ENCODE measurements at places on chromosomes 12 and 14. TPM values are rescaled to one million over a fixed set of nuclear protein-coding genes. Genes with fewer than 3 reads are reported as not detected.

The TPPP2 gene
- not detected for total RNA-seq

The POTEG gene
- not detected for total RNA-seq

The TMEM119 gene
- 0.48 TPM for total RNA-seq

The CLECL1 gene
- total RNA-seq: not detected

The MAPKAPK5 gene
- total RNA-seq: 81.0 TPM

The GIT2 gene
- total RNA-seq: 24.3 TPM

The ZDHHC22 gene
- total RNA-seq: 0.12 TPM

The SEC23A gene
- 115 TPM for total RNA-seq

The EPYC gene
- not detected for total RNA-seq

The IFT43 gene
- 56.8 TPM for total RNA-seq

The MANSC4 gene
- not detected for total RNA-seq

The TGM1 gene
- total RNA-seq: 0.35 TPM

The SMIM41 gene
- total RNA-seq: not detected

The MIP gene
- not detected for total RNA-seq

The ANO2 gene
- 0.63 TPM for total RNA-seq

The TRIM9 gene
- total RNA-seq: 2.9 TPM

The TMPRSS12 gene
- not detected for total RNA-seq

The CLEC7A gene
- total RNA-seq: not detected

The THAP2 gene
- total RNA-seq: 6.2 TPM

The PPTC7 gene
- 21.7 TPM for total RNA-seq

The MAP3K12 gene
- 18.5 TPM for total RNA-seq

The CEBPE gene
- not detected for total RNA-seq

The ACSM4 gene
- total RNA-seq: not detected

The EFS gene
- total RNA-seq: 20.5 TPM

The GARIN6 gene
- not detected for total RNA-seq

The DCAF5 gene
- 50.0 TPM for total RNA-seq

The CYP27B1 gene
- total RNA-seq: 1.3 TPM

The ART4 gene
- total RNA-seq: not detected

The C12orf75 gene
- total RNA-seq: 39.3 TPM

The SGPP1 gene
- total RNA-seq: 11.0 TPM

The DMAC2L gene
- 17.7 TPM for total RNA-seq

The KCNJ8 gene
- total RNA-seq: 9.7 TPM

The P2RX7 gene
- 0.14 TPM for total RNA-seq

The HVCN1 gene
- total RNA-seq: 2.9 TPM

The DNAH10 gene
- 0.77 TPM for total RNA-seq

The LRRIQ1 gene
- 2.0 TPM for total RNA-seq

The MBIP gene
- 13.1 TPM for total RNA-seq

The RFX4 gene
- total RNA-seq: not detected

The CCDC175 gene
- not detected for total RNA-seq

The DNM1L gene
- total RNA-seq: 51.9 TPM

The CACNA1C gene
- 53.9 TPM for total RNA-seq

The CELA1 gene
- total RNA-seq: not detected

The KLRG1 gene
- 5.6 TPM for total RNA-seq

The TBX3 gene
- 87.5 TPM for total RNA-seq

Measured in cardiac muscle cell (in vitro differentiated cells and primary cell).